Activated naive CD8-positive, alpha-beta T cell treated with anti-CD3 and anti-CD28 coated beads, Interleukin-2, amount 10 ng/mL, durations not matched to agents 7 days and 5 days (primary cell): ENCODE measurements at places on chromosomes 16 and 17. TPM values are rescaled to one million over a fixed set of nuclear protein-coding genes. Genes with fewer than 3 reads are reported as not detected.

Gene CCL14
- not detected for total RNA-seq

DNA sequence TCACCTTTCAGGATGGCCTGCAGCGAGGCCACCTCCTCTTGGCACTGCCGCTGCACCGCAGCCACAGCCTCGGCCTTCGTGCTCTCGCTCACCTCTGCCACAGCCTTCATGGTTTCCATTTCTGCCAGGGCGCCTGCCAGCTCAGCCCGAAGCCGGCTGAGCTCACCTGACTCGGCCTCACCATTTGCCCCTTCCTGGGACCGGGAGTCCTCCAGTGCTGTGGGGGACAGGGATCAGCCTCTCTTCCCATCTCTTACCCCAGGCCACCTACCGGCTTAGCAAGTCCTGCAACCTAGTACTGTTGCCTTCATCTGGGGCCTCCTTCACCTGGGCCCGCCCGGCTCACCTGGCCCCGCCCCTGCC lies 658 bp downstream of the RABEP2 start:
- no peak for DNase-seq

- no peak for DNase-seq
Measured at GRCh38 chr16:53281280-53281679, 153.0 kb upstream of the RBL2 start.

DNA sequence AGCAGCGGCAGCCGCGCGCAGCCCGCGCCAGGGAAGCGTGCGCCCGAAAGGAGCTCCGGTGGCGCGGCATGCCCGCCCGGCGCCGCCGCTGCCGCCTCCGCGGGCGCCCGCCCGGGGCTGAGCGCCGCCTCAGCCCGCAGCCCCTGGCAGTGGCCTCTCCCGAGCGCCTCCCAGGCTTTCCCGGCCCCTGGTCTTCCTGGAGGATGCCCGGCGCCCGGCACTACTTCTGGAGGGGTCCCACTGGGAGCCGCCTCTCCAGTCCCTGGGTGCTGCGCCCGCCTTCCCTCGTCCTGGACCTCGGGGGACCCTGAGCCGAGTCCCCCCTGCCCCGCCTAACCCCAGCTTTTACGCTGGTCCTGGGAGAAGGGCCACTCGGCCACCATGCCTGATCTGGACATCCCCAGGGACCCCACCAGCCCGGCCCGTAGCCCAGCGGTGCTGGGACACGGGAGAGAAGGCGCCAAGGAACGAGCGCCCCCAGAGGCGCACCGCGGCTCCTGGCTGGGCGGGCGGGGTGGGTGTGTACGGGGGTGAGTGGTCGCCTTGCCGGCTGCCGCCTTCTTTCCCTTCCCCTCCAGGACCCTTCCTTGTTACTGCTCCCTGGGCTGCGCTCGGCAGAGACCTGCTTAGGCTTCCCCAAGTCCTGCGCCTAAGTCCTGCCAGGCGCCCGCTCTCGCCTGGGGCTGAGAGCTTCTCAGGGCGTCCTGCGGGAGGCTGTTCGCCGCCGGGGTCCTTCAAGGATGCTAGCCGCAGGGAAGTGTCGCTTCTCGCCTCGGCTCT lies 704 bp downstream of the ASIC2 start:
- no peak for DNase-seq

GRCh38 chr17:68403122-68403521 lies 54.2 kb downstream of the WIPI1 start:
- DNase-seq: no peak

DNA sequence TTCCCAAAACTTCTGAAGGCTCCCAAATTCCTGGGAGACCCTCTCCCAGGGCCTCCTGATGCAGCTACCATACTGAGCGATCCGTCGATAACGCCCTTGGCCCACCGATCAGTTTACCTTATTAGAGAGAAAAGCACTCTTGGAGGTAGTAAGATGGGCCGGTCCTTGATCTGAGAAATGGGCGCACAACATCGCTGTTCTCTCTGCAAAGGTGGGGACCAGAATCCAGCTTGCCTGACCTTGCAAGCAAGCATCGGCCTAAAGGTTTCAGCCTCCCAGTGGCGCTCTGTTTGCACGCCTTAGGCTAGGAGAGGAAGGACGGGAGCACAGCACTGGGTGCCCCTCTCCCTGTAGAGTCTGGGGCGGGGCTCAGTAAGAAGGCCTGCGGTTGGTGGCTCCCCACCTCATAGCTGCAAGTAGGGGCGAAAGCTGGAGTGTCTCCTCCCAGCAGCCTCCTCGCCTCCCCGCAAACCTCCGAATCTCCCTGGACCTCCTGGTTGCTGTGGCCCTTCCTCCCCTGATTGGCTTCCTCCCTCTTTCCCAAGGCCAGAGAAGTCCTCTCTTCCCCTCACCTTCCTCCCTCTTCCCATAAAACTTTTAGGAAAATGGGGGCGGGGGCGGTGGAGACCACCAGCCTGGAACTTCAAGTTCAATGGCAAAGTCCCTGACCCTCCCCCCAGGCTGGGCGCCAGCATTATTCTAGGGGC lies at the start of gene PRAC1:
TSS of gene PRAC1 (minus strand) at position 318 of the 707 bp plus-strand sequence. CDS start at position 192, 126 bp downstream.
- peak; percentile 41 for DNase-seq

DNA sequence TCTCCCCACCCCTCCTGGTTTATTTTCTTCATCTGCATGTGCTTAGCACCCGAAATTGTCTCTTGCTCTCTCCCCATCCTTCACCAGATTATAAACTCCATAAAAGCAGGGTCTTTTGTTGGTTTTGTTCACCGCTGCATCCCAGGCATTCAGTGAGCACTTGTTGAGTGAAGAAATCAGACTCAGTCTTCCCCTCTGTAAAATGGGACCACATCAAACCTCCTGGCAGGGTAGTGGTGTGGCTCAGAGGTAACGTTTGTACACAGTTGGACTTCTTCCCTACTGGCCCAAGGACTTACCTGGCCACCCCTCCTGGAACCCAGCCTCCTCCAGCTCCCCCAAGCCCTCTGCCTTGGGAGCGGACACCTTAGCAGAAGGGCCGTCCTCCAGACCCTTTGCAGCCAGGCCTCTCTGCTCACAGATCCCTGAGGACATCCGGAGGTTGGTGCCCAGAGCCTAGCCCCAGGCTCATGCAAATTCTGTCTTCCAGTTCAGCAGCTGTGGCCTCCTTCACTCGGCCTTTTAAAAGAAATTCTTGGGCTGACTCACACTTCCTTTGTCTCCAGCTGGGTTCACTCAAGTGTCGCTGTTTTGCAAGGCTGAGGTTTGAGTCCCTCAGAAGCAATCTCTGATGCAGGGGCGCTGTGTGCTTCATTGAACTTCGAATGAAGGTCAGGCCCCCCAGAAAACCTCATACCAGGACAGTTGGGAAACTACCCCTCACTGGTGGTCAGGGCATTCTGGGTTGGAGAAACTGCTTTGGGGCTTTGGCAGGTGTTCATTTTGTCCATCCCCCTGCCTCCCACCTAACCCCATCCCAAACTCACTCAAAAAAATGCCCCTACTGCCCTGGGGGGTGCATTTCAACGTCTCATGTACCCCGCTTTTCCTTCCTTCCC lies 16.8 kb upstream of the RMI2 start:
- no peak for DNase-seq

- no peak for DNase-seq
Measured at GRCh38 chr16:59611556-59611955, 877.4 kb upstream of the GOT2 start.

GRCh38 chr16:81530296-81530721 lies 85.7 kb downstream of the CMIP start:
- no peak for DNase-seq

DNA sequence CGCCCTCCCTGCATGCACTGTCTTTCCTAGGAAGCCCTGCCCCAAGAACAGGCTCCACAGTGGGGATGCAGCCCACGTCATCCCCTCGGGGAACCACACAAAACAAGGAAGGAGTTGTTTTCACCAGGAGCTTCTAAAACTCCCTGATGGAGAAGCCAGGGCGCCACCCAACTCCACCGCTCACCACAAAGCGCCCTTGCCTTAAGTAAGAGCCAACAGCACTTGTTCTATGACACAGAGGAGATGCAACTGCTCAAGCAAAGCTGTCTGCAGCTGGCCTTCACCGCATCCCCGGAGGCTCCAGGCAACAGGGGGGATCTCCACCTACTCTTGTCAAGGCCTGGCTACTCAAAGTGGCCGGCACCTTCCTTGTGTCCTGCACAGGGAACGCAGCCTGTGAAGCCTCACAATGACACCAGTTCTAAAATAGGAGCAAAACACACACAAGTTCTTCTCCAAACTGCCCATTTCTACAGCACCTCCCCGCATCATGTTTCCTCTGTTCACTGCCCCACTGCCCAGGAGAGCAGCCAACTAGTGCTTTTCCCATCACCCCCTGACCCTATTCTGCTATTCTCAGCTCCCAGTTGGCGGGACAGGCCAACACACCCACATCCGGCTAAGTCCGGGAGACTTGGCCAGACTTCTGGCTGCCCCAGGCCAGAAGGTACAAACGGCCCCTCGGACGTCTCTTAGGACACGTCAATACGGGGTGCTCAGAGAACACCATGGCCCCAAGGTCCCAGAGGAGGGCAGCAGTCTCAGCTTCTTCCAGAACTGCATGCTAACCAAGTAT lies 24.2 kb downstream of the MPG start:
- no peak for DNase-seq

- DNase-seq: no peak
Measured at GRCh38 chr17:77280304-77281121, 139.7 kb downstream of the SEC14L1 start.

- DNase-seq: no peak
Measured at GRCh38 chr17:61382796-61383688, 16.6 kb upstream of the TBX2 start.

GRCh38 chr16:4263504-4264436 lies 9.1 kb downstream of the TFAP4 start:
- DNase-seq: no peak

DNA sequence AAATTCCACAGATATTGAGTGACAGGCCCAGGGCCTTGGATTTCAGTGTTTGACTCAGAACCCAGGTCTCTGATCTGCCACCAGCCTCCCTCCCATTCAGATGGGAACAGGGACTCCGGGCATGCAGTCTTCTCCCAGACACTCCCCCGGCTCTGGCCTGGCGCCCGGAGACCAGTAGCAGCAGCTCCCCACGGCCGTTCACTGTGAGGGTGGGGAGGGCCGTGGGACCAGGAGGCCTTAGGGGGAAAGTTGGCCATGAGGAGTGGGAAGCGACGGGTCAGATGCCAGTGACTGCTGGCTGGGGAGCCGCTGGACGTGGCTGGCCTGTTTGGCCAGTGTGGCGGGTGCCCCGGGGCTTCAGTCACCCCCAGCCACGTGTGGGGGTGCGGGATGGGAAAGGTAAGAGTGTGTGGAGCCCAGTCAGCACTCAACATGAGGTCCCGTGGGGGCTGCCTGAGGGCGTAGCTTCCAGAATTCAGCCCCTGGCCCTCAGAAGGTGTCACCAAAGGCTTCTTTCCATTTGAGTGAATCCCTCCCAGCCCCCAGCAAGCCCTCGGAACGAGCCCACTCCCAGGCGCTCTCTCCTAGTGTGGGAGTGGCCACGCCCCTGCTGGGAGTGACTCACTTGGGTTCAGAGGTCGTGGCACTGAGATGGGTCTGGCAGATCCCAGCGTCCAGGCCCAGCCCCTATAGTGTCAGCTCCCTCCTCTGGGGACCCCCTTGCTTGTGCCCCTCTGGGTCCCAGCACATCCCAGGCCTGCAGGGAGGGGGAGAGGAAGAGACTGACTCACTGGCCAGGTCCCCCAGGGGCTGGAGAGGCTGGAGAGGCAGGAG lies 309.4 kb downstream of the SEC14L1 start:
- no peak for DNase-seq

DNA sequence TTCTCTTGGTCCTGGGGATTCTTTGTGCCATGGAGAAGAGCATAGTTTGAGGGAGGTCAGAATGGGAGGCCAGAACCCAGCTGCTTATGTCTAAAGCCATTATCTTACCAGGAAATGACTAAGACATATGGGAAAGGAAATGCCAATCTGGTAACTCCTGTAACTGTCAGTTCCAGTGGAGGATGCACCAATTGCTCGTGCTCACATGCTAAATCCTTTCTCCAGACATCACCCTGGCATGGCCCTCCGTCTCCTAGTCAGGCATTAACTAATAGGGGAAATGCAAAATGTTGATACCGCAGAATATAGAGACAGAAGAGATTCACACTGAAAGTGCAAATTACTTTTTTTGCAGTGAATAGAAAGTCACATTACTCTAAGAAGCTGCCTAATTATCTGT lies 255.6 kb upstream of the HSBP1 start:
- DNase-seq: no peak

GRCh38 chr17:60602385-60602742 lies 2.4 kb downstream of the PPM1D start:
- no peak for DNase-seq

DNA sequence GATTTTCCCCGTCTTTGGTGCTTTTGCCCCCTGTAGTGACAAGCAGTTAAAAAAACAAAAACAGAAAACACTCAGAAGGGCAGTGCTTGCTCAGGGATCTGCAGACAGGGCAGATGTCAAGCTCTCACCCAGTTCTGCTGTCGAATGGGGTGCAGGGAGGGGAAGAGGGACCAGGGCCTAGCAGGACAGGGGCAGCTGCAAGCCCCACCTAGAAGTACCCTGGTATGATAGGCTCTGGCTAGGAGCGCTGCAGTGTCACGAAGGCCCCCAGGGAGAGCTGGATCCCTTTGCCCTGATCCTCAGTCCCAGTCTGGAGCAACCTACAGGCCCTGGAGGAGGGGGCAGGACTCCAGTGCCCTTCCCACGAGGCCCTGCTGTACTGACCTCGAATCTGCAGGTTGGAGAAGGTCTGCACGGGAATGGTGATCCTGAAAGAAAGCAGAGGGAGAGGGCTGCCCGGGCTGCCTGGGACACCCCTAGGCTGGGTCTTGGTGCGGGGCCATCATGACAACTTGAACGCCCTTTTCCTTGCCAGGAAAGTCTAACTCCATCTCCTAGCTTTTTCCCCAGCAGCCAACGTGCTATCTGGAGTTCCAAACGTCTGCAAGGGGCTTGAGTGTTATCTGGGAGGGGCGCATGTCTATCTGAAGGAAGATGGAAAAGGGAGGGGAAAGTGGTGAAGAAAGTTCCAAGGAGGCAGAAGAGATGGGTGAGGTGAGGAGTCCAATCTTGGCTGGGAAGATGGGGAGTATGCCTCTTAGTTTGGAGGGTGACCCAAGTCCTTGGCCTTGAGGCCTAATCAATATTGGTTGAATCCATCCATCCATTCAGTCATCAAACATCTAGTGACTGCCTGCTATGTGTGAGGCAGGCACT lies 4.8 kb downstream of the GFAP start:
- DNase-seq: no peak

- DNase-seq: no peak
Measured at GRCh38 chr17:39173080-39173479, 7.1 kb upstream of the ARL5C start.

DNA sequence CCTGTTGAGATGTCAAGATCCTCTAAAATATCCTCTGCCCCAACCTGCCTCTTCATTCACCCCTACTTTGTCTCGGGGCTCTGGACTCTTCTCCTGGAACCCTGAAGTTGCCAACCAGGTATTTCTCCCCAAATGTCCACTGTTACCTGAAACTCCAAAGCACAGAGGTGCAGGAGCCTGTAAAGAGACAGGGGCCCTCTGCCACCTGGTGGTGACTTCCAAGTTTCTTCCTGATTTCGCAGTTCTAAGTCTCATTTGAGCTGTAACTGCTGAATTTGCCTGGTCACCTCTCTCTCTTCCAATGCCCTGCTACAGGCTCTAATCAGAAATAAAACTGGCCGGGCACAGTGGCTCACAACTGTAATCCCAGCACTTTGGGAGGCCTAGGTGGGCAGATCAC lies 77.1 kb upstream of the RCVRN start:
- DNase-seq: no peak

GRCh38 chr16:12545792-12546342 lies 257.8 kb downstream of the CPPED1 start:
- DNase-seq: no peak
